HS-5 (cell line): ENCODE measurements at places on chromosomes 6 and 20.

GRCh38 chr6:1082285-1082935, 229.5 kb upstream of the FOXQ1 start:
- DNase-seq = peak; percentile 80

GRCh38 chr20:3734111-3734843, 1.8 kb downstream of the HSPA12B start:
- no peak for DNase-seq

- DNase-seq = no peak
Measured at GRCh38 chr20:33016581-33017109, 9.1 kb downstream of the BPIFB2 start.

GRCh38 chr20:44582311-44583025, at the start of gene PKIG:
Gene PKIG (plus strand): TSS chr20:44582579. CDS start chr20:44614557, 31,978 bp downstream.
- peak; percentile 79 for DNase-seq

DNA sequence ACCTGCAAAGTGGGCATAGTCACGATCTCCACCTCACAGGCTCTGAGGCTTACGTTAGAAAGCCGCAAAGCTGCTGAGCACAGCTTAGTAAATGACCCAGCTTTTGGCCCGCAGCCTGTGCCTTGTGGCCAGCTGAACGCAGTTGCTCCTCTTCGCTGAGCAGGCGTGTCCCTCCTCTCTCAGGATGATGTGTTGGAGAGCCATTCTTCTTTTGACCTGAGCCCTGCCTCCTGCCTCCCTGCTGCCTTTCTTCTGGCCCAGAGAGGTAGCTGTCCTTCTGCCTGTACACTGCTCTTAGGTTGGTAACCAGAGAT, 47.6 kb upstream of the MYL9 start:
- DNase-seq = no peak

DNA sequence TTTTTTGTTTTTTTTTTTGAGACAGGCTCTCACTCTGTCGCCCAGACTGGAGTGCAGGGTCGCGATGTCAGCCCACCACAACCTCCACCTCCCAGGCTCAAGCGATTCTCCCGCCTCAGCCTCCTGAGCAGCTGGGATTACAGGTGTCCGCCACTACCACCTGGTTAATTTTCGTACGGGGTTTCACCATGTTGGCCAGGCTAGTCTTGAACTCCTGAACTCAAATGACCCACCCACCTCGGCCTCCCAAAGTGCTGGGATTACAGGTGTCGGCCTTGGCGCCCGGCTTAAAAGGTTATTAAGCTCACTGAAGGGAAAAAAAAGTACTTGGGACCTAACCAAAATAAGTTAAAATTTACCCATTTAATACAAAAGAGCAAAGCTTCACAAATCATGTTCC, 1.9 kb downstream of the TCFL5 start:
- DNase-seq = no peak

DNA sequence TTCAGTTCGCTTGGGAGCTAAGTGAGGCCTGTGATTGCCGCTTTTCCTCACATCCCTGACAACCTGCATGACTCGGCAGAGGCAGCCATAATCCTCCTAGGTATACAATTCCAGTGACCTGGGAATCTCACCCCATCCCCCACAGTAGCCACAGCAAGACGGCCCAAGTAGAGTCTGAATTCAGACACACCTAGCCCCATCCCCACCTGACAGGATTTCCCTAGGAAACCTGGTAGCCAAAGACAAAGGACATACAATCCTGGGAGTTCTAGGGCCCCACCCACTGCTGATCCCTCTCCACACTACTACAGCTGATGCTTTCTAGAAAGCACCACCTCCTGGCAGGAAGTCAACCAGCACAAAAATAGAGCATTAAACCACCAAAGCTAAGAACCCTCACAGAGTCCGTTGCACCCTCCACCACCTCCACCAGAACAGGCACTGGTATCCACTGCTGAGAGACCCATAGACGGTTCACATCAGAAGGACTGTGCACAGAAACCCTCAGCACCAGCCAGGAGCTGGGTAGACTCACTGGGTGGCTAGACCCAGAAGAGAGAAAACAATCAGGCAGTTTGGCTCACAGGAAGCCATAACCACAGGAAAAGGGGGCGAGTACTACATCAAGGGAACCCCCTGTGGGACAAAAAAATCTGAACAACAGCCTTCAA, 17.9 kb upstream of the RUNX2 start:
- no peak for DNase-seq

GRCh38 chr6:99912657-99913056, 81.4 kb downstream of the MCHR2 start:
- DNase-seq = no peak

DNA sequence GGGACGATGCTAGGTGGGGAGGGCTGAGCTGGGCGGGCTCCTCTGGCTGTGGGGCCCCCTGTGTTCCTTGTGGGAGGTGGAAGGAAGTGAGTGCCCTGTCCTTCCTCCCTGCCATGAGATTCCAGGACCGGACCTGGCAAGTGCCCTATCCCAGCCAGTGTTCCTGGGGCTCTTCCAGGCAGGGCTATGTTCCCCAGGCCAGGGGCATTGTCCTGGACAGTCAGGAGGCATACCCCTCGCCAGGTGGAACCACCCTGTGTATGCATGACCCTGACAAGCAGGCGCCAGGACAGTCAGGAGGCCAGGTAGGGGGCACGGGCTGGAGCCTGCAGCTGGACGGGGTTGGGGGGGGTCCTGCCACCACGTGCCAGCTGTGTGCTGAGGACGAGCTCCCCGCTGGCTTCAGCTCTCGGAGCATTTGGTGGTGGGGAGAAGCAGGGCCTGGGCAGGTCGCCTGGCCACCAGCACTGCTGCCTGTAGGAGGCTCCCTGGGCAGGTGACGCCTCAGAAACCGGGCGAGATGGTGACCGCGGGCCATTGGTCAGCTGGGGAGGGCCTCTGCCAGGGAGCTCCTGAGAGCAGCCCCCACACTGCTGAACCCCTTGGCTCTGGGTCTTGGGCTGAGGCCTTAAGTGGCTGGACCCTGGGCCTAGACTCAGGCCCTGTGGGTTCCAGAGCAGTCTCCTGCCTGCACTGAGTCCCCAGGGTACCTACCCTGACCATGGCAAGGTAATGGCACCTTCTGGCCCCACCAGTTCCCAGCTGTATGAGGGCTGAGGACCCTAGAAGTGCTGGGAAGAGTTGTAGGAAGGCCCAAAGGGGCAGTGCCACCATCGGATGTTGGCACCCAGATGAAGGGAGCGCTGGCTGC, 694 bp downstream of the SLC17A9 start:
- no peak for DNase-seq

GRCh38 chr6:101088594-101088993, 207.5 kb upstream of the ASCC3 start:
- DNase-seq = no peak

GRCh38 chr20:3663858-3664257, 659 bp upstream of the GFRA4 start:
- no peak for DNase-seq
